ENCODE measurements at places on chromosomes 2 and 18.

DNA sequence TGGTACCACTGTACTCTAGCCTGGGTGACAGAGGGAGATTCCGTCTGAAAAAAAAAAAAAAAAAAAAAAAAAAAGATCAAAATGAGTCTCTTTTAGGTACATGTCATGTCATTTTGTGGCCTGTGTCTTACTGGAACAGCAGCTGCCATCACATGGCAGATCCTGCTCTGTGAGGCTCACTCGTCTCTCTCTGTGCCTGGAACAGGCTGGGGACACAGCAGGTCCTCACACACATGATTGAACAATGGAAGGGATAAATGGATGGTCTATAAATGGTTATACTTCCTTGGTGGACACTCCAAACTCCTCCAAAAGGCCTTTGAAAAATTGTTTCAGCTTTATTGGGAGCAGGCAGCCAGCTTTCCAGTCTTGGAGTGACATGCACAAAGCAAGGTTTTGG lies 236.2 kb upstream of the COPS8 start:
- DNase-seq, result no peak

GRCh38 chr2:160993654-160994061 lies 166.6 kb upstream of the TANK start:
- no peak for DNase-seq

GRCh38 chr18:50569930-50570329 lies 10.0 kb downstream of the MAPK4 start:
- no peak for DNase-seq

GRCh38 chr2:100411841-100412292 lies 5.6 kb downstream of the CHST10 start:
- no peak for DNase-seq

DNA sequence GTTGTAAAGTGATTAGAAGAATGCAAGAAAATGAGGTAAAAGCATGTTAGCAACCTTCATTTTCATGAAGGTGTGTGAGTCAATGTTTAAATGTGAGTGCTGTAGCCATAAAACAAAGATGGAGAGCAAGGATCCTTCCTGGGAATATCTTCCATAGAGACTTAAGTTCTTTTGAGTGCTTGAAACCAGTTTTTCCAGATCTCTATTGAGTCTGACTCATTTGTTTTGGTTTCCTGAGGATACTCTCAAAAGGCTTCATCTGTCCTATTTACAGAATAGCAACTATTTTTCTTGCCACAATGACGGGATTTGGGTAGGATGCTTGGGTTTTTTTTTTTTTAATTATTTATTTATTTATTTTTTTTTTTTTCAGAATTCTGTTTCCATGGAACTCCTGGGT lies 45.9 kb upstream of the ASB1 start:
- no peak for DNase-seq

DNA sequence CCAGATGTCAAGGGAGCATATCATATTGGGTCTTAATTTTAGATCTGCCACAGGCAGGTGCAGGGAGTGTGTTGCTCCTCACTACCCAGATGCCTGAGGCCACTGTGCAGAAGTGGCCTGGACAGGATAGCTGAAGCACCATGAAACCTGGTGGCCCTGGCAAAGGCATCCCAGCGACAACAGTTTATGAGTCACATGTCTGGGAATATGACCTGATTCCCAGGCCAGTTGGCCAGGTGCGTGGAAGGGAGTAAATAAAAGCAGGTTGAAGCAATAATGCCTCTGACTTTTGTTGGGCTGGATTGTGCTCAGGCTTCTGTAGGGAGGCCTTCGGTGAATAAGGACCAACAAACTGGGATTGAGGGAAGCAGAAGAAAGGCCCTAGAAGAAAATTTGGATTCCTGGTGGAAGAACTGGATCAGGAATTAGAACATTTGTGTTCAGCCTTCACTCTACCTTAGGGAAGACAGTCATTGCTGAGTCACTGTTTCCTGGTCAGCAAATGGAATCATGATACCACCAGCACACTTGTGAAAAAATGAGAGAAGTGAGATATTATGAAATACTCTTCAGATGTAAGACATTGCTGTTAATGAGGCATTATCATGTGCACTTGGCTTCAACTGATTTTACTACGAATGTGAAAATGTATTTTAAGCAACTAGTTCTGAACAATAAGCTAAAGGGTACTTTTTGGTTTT lies 78.4 kb upstream of the ZNF516 start:
- no peak for DNase-seq

- DNase-seq, result no peak
These were observed 465.9 kb downstream of the EPHA4 start for GRCh38 chr2:221106241-221106640.

DNA sequence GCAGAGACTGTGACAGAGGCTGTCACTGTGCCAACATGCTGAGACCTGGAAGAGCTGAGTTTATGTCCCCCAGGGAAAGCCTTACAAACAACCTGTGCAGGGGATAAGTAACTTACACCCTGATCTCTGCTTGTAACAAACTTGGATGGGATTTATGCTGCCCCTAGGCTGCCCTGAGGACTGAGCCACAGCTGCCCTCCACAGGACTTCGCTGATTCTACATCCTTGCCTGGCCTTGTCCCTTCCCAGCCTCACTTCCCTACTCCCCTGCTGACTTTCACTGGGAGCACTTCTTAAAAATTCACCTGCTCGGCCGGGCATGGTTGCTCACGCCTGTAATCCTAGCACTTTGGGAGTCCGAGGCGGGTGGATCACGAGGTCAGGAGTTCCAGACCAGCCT lies 45.9 kb upstream of the ASAP2 start:
- no peak for DNase-seq

DNA sequence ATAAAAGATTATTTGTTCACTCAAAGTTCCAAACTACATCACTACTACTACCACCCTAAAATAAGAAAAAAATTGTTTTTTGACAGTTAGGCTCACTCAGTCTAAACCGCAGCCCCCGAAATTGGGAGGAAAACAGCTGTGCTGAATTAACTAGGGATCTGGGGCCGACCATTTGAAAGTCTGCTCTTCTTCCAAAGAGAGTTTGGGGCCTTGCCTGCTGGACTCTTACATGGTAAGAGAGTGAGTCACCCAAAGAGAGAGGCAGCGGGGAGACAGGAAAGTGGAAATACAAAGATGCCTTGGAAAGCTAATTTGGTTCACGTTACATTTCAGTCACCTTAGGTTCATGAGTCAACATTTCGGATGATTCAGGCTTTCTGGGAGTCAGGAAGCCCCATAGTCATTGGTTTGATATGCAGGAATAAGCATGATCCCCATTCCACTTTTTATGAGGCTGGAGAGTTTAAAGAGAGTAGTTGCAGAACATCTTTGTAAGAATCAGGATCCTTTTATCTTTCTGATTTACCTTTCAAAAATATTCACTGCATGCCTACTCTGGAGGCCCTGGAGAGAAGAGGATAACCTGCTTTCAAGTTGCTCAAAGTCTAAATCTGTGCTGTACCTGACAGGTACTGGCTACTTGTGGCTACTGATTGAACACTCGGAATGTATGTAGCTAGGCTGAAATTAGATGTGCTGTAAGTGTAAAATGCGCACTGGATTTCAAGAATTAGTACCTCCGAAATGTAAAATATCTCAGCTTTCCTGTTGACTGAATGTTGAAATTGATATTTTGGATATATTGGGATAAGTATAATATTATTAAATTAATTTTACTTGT lies 995 bp upstream of the RTN4 start:
- peak; percentile 63 for DNase-seq

- no peak for DNase-seq
These were observed 240.3 kb upstream of the FBXO11 start for GRCh38 chr2:48146552-48146951.

GRCh38 chr2:236935631-236936445 lies 149.9 kb upstream of the COPS8 start:
- peak; percentile 11 for DNase-seq

DNA sequence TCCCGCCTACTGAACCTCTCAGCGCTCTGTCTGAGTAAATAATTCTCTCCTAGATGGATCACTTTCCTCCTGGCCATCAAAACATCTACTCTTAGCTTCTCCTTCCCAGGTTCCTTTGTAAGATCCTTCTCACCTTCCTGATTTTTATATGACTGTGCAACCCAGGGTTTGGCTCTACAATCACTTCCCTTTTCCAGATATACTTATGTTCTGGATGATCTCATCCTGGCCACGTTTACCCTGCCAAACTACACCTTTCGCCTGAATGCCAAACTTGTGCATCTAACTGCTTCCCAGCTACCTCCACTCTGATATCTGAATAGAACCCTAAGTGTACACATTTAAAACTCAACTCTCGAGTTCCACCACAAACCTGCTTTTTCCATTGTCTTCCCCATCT lies 290.5 kb upstream of the REV1 start:
- no peak for DNase-seq

DNA sequence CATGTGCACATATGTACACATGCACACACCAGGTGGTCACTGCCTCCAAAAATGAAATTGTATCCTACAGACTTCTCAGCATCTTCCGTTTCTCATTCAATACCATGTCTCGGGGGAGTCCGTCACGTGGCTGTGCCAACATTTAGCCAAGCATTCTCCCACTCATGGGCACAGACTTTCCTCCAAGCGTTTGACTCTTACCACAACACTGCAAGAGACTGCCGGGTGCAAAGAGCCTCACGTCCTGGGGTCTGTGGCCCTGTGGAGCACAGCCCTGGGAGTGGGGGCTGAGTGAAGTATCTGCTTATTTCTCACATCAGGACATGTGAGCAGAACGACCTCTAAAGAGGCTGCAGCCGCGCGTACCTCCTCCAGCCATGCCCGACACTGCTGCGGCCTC lies 28.0 kb downstream of the HDAC4 start:
- no peak for DNase-seq

GRCh38 chr2:60820416-60821132 lies 60.8 kb upstream of the REL start:
- no peak for DNase-seq

DNA sequence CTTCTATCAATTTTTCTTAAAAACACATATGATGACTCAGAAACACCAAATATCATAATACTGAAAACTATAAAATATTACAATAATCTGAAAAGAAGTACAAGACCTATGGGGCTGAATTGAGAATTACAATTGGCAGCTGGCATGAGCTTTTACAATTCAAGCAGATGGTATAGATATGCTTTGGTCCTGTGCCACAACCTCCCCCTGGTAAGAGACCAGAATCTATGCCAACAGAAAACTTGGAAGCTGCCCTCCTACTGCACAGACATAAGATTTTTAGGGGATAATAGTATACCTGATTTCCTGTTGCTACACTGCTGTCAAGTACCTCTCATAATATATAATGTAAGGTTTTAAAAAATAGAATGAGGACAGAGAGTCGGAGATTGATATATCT lies 46.8 kb upstream of the CDH7 start:
- DNase-seq, result no peak

- DNase-seq, result no peak
These were observed 142.4 kb upstream of the SIX3 start for GRCh38 chr2:44799105-44799504.

DNA sequence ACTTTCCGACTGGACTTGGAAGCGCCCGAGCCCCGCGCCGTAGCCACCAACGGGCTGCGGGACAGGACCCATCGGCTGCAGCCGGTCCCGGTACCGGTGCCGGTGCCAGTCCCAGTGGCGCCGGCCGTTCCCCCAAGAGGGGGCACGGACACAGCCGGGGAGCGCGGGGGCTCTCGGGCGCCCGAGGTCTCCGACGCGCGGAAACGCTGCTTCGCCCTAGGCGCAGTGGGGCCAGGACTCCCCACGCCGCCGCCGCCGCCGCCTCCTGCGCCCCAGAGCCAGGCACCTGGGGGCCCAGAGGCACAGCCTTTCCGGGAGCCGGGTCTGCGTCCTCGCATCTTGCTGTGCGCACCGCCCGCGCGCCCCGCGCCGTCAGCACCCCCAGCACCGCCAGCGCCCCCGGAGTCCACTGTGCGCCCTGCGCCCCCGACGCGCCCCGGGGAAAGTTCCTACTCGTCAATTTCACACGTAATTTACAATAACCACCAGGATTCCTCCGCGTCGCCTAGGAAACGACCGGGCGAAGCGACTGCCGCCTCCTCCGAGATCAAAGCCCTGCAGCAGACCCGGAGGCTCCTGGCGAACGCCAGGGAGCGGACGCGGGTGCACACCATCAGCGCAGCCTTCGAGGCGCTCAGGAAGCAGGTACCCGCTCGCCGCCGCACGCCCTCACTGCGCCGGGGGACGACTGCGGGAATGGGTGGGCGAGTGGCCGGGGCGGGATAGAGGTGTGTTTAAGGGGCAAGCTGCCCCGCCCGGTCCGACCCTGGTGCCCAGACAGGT lies 713 bp downstream of the ATOH8 start:
- DNase-seq, result no peak

DNA sequence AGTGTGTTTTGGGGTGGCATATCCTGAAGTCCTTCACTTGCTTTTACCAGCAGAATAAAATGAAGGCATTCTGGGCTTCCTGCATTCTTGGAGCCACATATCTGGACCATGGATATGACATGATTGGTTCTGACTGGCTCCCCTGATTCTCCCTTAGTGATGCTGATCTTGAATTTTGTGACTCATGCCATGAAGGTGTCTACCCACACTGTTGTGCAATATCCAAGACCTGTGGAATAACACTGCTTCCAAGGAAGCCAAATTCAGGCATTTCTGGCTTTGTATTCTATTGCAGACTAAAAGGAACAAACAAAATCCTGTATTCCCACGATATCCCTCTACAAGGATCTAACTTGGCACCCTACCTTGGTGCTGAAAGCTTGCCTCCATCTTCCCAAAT lies 125.8 kb downstream of the LYPD6B start:
- DNase-seq, result no peak

GRCh38 chr18:31099450-31100230 lies 2.6 kb downstream of the DSC2 start:
- DNase-seq, result peak; percentile 39

- DNase-seq, result peak; percentile 67
These were observed 93.9 kb downstream of the FARSB start for GRCh38 chr2:222561817-222562645.

- no peak for DNase-seq
These were observed 77.5 kb downstream of the CIB4 start for GRCh38 chr2:26563686-26564085.

DNA sequence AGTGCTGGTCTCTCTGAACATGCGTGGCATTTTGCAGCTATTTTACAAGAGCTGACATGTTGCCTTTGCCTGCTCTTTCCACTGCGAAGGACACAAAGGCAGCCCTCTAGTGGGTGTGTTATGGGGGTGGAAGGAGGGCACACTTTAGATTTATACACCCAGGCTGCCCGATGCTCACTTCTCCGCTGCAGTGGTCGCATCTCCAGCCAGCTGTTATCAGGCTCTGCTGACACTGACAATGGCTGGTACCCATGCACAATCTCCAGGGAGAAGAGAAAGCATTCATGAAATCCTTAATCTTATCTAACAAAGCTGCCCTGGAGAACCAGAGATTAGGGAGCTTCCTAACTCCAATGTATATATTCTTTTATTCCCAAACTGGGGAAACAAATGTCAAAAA lies 113.5 kb downstream of the EPHA4 start:
- no peak for DNase-seq

DNA sequence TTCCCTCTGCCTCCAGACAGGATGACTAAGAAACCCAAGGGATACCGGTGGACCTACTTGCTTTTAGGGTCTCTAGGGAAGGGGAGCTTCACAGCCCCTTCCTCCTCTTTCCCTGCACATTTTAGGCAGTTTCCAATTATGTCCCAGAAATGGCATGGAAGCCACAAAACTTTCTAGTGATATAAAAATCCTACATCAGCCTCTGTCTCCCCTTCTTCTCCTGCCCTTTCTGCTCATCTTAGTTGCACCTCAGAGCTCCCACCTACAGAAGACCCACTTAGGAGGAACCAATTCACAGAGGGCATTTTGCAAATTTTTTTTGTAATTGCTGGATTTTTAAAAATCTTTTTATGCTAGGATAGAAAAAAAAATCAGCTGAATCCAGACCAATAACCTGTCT lies 263.1 kb downstream of the TNS1 start:
- DNase-seq, result no peak
